GM12892 (cell line): ENCODE measurements at places on chromosomes 6 and 20.
A peak's percentile ranks its signal among the peaks of the same experiment; 100 is the strongest.

- DNase-seq: peak; percentile 13
Observed at GRCh38 chr20:12012241-12013222, 94.8 kb downstream of the BTBD3 start.

- no peak for DNase-seq
Observed at GRCh38 chr6:4301871-4302270, 166.5 kb upstream of the ECI2 start.

- no peak for DNase-seq
Observed at GRCh38 chr6:44868335-44868668, 459.8 kb upstream of the RUNX2 start.

DNA sequence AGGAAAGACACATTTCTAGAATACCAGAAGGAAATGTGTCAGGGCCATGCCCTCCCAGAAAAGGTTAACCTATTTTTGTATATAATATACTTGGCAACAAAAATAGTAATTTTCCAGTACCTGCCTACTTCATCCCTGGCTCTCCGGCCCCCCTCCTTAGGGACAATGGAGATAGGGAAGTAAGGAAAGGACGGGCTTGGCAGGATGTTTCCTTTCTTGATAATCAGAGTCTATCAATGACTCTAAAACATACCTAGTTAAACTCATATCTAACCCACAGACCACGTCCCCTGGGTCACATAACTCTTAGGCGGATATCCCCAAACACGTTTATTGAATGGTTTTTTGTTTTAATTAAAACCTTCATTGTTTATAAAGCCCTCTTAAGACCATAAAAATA lies 11.8 kb downstream of the UQCC2 start:
- DNase-seq: no peak

DNA sequence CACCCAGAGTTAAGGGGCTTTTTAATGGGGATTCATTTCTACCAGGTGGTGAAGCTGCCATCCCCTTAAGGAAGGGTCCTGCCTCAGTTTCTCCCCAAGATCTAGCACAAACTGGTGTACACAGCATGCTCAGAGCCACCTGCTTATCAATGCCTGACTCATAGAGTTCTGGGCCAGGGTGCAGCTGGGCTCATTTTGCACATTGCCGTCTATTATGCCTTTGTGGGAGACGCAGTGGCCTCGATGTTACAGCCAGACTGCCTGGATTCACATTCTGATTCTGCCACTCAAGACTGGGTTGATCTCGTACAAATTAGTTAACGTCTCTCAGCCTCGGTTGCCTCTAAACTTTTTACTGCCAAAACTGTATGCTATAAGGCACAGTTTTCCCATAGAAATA lies 365.7 kb downstream of the ZFAND3 start:
- no peak for DNase-seq

DNA sequence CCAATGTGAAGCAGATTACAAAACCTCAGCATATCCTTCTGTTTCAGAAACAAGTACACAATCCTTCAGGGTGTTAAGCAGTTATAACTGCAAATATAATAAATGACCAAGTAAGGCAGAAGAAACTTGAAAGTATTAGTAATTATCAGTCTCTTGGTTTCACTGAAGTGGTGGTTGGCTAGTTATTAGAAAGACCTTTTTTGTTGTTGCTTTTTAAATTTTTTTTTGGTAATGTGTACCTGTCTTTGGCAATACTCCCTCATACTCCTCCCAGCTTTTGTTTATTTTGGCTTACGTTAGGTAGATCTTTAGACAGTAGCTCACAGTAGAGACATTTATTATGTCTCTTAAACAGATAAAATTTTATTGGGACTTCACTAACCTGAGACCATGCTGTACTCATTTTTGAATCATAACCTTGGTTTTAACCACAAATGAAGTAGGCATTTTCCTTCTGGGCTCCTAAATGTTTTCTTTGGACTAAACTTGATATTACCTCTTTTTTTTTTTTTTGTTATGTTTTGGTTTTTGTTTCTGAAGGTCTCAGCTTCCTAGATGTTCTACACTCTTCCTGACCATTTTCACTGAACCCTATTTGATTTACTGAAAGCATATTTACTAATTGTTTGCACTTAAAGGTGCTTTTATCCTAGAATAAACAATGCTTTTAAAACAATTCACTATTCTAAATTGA lies 6.4 kb downstream of the CD2AP start:
- no peak for DNase-seq

DNA sequence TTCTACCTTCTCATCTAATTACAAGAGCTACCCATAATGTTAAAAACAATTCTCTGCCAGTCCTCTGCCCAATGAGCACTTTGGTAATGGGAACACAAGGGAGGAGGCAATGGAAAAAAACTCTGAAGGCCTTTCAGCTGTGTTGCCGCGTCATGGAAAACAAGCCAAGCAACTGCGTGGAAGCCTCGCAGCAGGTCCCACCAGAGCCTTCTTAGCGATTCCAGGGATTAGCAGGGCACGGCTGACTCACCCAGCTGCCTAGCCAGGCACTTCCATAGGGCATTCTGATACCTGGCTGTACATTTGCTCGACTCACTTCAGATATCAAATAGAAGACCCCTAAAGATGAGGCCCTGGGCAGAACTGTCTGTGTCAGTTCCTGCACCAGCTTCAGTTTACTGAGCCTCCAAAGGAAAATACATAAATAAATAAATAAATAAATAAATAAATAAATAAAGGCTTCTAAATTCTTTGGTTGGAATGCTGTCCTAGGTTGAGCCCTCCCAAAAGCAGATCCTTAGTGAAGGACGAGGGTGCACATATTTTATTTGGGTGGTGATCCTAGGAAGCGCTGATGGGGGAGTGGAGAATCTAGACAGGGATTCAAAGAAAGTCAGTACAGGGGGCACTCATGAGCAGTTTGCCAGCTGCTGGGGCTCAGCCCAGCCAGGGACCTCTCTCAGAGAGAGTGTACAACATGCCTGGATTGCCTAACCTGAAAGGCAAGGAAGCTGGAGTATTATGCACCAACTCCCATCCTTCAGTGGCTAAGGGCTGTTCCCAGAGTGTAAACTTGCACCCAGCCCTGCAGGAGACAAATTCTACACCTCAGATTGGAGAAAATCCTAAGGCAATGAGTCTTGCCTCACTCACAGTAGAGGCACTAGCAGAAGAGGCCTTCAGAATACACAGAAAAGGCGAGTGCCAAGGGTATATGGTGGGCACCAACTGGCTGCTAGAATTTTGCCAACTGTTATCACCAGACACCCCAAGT lies 18.2 kb downstream of the SNAP25 start:
- DNase-seq: no peak

- no peak for DNase-seq
Observed at GRCh38 chr6:115276881-115277565, 783.7 kb downstream of the FRK start.

DNA sequence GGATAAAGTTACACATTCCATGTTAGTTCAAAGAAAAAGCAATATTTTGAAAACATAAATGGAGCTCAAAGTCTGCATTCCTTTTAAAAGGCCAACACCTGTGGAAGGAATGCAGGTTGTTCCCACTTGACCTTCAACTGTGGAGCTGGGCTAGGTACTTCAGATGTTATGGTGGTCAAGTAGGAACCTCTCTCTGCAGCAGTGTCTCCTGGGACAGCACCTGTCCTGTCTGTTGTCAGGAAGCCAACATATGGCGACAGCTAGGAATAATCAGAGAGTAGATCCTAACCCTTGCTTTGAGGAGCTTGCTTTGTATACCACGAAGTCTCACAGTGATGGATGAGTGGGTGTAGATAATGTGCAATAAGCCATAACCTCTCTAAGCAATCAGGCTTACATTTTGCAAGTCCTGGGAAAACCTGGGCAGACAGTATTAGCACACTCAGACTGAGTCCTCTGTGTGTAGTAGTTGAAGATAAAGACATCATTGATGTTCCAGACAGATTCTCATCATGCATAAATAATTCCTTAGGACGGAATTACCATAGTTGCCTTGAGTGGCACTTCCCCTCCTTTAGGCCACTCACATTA lies 347.5 kb downstream of the PRL start:
- no peak for DNase-seq

DNA sequence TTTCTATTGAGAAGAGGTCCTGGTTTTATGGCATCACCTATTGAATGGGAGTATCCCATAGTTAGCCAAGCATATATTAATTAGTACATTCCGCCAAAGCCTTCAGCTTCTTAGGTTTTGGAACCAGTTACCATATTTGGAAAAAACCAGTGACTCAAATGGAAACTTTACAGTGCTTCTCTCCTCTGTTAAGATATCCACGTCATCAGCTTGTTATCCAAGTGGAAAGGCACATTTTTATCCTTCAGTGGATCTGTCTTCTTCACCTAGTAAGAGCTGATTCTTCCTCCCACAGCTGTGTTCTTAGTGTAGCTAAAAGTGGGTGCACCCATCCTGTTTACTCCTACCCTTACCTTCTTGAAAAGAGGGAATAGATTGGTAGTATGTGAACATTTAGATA lies 34.5 kb downstream of the TPD52L1 start:
- no peak for DNase-seq

GRCh38 chr6:149938571-149939355 lies 3.1 kb upstream of the ULBP2 start:
- peak; percentile 68 for DNase-seq

DNA sequence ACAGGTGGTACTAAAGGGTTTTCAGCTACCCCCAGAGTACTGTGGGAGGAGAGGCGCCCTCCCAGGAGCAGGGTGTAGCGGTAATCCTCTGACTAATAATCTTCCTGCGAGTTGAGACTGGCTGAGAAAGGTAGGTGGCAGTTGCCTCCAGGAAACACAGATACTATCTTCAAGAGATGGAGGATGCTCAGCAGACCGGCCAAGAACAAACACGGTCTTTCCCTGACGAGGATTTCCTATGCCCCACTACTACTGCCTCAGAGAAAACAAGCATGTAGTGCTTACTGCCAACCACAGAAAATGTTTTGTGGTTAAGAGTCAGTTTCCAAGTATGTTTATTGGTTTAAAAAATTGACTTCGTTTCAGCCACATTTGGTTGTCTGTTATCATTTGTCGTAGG lies 26.8 kb downstream of the C6orf89 start:
- peak; percentile 42 for DNase-seq

DNA sequence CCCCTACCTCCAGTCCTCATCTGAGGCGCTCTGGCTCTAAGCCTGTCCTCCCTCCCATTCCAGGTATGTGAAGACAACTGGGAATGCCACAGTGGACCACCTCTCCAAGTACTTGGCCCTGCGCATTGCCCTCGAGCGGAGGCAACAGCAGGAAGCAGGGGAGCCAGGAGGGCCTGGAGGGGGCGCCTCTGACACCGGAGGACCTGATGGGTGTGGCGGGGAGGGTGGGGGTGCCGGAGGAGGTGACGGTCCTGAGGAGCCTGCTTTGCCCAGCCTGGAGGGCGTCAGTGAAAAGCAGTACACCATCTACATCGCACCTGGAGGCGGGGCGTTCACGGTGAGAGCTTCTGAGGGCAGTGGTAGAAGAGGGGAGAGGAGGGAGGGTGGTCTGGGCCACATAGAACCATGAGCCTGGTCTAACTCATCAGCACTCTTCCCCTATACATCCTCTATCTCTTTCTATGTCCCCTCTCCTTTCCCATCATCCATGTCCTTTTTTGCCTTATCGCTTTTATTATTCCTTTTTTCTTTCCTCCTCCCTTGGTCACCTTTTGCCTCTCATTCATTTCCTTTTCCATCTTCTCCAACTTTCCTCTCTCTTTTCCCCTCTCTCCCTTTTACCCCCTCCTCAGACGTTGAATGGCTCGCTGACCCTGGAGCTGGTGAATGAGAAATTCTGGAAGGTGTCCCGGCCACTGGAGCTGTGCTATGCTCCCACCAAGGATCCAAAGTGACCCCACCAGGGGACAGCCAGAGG lies 3.5 kb downstream of the RING1 start:
- DNase-seq: no peak

GRCh38 chr6:3128356-3129108 lies 10.0 kb downstream of the BPHL start:
- DNase-seq: no peak

GRCh38 chr6:110529907-110530306 lies 53.5 kb upstream of the SLC22A16 start:
- no peak for DNase-seq

DNA sequence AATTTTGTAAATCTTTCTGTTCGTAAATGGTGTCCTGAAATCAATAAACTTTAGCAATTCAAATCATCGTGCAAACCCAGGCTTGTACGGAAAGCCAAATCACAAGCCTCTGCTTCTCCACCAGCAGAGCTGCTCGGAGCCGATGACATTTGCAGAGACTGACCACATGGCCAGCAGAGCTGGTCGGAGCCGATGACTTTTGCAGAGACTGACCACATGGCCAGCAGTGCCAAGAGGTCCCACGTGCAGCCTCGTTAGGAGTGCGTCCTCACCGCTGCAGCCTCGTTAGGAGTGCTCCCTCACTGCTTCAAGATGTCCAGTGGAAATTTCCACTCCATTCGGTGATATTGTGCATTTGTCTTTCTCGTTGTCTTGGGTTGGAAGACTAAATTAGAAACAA lies 28.5 kb downstream of the SMOC2 start:
- no peak for DNase-seq

- DNase-seq: no peak
Observed at GRCh38 chr20:50522053-50522674, 12.0 kb downstream of the PTPN1 start.

- no peak for DNase-seq
Observed at GRCh38 chr6:130927305-130927704, 100.1 kb downstream of the SMLR1 start.

GRCh38 chr6:18501663-18502013 lies 114.5 kb downstream of the RNF144B start:
- no peak for DNase-seq

DNA sequence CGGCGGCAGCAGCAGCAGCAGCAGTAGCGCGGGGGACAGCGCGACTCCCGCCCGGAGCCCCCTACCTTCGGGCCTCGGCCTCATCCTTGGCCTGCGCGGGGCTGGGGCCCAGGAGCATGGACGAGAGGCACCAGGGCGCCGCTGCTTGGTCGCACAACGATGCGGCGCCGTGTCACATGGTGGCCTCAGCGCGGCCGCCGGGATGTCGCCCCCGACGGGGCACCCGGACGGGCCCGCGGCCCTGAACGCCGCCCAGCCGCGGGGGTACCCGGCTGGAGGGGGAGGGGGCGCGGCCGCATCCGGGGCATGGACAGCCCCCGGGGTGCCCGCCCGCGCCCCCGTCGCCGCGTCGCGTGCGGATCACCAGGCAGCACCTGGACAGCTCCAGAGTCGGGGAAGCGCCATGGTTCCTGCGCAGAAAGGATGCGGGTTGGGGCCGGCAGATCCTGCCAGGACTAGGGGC lies 57.1 kb downstream of the CDH22 start:
- DNase-seq: no peak

DNA sequence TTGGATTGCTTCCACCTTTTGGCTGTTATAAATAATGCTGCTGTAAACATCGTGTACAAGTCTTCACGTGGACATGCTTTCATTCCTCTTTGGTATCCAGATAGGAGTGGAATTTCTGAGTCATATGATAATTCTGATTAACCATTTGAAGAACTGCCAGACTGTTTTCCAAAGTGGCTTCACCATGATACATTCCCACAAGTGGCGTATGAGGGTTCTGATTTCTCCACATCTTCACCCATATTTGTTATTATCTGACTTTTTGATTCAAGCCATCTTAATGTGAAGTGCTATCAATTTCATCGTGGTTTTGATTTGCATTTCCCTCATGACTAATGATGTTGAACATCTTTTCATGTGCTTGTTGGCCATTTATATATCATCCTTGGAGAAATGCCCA lies 2.9 kb upstream of the SNRPB start:
- DNase-seq: no peak

GRCh38 chr6:168877821-168878282 lies 375.8 kb downstream of the THBS2 start:
- no peak for DNase-seq

- no peak for DNase-seq
Observed at GRCh38 chr20:61307686-61308476, 55.8 kb downstream of the CDH4 start.
